ENCODE measurements at places on chromosomes 6 and 20.
A peak's percentile ranks its signal among the peaks of the same experiment; 100 is the strongest.

GRCh38 chr20:62202083-62202395 lies 18.0 kb downstream of the HRH3 start:
- no peak for DNase-seq

GRCh38 chr6:144219056-144219685 lies 66.0 kb upstream of the UTRN start:
- DNase-seq = peak; percentile 68

- no peak for DNase-seq
These were observed 218.9 kb upstream of the PRDM1 start for GRCh38 chr6:105867277-105867676.

DNA sequence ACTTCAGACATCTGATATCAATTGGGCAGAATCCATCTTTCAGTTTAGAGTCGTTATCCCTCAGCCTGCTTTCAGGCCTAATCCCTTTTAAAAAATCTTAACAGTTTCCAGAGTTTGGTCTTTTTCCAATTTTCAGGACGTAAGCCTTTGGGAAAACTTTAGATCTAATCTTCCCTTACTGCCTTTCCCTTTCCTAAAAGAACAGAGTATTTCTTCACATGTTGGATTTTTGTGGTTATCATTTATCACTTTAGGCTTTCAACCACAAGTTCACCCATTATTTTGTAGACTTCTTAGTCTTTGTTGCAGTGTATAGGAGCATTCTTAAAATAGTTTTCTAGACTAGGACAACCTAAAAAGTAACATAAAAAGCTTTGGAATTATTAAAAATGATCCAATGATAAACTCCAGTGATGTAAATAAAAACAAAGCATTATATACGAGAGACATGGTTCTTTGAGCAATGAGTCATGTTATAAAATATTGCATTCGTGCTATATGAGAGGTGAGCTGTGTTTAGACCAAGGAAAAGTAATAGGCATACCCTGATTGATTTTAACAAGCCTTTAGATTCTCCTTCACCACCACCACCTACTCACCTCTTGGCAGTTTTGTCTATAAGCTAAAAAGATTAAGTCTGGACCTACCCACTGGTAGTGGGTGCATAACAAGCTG lies 90.4 kb upstream of the MCHR2 start:
- no peak for DNase-seq

DNA sequence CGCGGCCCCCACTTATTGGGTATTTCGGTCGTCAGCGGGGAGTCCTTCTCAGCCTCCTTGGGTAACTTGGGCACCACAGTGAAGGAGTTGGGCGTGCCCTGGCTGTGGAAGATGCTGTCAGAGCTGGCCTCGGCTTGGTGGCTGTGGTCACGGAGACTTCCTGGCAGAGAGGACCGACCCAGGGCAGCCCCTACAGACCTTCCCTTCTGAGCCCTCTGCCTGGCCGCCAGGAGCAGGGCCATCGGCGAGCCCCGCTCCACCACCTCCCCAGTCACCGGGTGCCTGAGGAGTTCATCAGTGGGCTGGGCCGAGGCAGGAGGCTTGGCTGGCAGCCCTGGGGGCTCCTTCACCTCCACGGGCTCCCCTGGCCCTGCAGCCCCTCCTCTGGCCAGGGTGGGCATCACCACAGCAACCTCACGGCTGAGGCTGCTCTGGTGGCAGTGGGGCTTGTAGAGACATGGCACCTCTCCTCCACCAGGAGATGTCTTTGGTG lies 37.2 kb downstream of the C6orf132 start:
- no peak for DNase-seq

- no peak for DNase-seq
These were observed 7.3 kb upstream of the TGM2 start for GRCh38 chr20:38172408-38172807.

GRCh38 chr20:11454966-11455799 lies 462.5 kb upstream of the BTBD3 start:
- DNase-seq = no peak

DNA sequence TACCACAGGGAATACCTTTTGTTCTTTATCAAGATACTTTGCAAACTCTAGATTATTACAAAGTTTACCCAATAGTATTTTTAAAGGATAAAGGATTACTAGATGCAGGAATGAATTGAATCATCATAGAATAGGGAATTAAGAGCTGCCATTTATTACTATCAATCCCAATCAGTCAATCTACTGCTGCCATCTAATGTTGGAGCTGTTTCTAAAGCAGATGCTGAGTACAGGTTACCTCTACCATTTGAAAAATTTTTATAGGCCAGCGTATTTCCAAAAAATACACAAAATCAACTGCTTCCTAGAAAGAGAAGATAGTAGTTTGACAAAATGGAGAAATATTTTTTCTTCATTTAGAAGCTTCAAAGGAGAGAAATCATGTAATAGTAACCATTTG lies 520.4 kb downstream of the ADGRB3 start:
- DNase-seq = no peak

- no peak for DNase-seq
These were observed 228.3 kb downstream of the ARHGAP18 start for GRCh38 chr6:129481706-129482105.

DNA sequence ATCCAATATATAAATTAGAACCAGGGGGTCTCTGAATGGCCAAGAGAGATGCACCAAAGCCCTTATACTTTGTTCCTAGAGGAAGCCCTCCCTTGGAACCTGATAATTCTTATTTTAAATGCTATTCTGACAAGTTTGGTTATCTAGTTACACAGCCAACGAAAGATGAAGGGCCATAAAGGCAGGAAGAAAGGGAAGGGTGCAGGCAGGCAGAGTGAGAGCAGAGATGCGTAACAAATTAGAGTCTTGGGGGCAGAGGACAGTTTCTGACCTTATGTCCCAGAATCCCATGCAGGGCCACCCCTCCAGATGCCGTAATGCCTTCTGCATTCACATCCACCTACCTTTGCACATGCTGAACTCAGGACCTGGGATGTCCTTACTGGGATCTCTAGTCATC lies 344.6 kb upstream of the ARID1B start:
- DNase-seq = no peak

- no peak for DNase-seq
These were observed 90.7 kb downstream of the CDH22 start for GRCh38 chr20:46217583-46217982.

GRCh38 chr20:36485286-36485685 lies 56.0 kb upstream of the MYL9 start:
- no peak for DNase-seq

- no peak for DNase-seq
These were observed 453.3 kb downstream of the RFPL4B start for GRCh38 chr6:112800439-112800838.

DNA sequence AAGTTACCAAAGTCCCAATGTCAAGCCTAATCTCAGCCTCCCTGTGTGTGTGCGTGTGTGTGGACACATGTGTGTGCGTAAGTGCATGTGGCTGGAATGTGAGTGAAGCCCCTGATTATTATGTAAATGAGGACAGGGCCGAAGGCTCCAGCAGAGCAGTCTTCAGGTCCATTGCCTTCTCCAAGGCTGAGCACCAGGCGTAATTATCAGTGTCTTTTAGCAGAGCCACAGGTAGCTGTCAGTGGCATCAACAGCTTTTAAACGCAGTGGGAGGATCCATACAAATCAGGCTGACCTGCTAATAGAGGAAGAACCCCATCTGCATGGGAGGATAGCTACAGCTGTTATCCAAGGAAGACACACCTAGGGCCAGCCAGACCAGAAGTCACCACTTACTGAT lies 324.3 kb upstream of the MOCS1 start:
- no peak for DNase-seq
